ENCODE measurements at places on chromosomes 13 and 19. TPM values are rescaled to one million over a fixed set of nuclear protein-coding genes. Genes with fewer than 3 reads are reported as not detected.

- DNase-seq = peak; percentile 51
Observed at GRCh38 chr13:110575322-110576069, 14.0 kb upstream of the RAB20 start.

- DNase-seq = no peak
Observed at GRCh38 chr13:49649244-49649962, 21.1 kb downstream of the ARL11 start.

DNA sequence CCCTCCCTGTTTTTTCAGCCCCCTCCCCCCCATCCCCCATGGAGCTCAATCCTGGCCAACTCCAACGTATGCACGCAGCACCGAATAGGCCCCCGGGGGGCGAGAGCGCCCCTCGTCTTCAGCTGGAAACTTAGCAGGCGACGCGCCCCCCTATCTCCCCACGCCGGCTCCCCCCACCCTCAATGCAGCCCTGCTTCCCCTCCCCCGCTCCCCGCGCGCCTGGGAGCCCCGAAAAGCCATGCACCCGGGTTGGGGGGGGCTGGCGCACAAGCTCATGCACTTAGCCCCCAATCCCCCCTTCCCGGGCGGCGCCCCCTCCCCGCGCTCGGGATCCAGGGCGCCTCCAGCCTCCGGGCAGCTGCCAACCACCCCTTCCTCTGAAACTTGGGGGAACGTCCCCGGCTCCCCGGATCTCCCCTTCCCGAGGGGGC lies 508 bp downstream of the ZBTB7A start:
- no peak for DNase-seq

DNA sequence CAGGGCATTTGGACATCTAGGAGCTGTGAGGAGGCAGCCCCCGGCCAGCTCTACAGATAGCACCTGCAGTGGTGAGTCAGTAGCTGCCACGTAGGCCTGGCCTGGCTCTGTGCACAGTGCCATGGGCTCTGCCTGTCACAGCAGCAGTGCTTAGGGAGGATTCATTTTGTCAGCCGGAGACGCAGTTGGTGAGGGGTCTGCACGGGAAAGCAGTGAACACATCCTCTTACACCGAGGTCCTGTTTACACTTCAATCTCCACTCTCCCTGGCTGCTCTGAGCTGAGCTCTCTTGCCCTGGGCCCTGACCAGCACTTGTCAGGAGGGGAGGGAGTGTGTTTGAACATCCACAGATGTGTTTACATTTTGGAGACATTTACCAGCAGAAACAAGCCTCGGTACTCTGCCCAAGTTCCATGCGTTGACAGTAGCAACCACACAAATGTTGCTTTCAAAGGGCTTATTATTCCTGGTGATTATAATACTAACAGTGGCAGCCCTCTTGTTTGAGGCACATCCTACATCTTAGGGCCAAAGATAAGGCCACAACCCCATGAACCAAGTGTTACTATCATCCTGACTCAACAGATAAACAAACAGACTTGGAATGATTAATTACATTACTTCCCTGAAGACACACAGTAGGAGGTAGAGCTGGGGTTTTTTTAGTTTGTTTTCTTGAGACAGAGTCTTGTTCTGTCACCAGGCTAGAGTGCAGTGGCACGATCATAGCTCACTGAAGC lies 148.9 kb downstream of the USP12 start:
- DNase-seq = no peak

- no peak for DNase-seq
Observed at GRCh38 chr13:30826911-30827577, 79.0 kb upstream of the MEDAG start.

DNA sequence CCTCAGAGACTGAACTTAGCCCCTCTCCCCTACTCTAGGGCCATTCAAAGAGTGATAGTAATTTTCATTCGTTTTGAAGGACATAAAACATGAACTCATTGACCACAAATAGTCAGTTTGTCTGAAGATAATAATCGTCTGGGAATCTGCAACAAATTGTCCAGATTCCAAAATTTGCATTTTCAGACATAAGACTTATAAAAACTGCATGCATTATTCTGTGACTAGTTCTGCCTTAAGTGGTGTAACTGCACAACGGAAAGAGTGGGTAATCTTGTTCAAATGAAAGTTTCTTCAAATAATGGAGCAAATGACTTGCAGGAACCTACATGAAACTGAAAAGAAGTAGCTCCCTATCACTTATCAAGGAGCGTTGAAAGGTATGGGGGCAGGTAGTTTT lies 8.4 kb downstream of the CSNK1A1L start:
- DNase-seq = no peak

The NUMBL gene
- 17.7 TPM for total RNA-seq

The C19orf81 gene
- total RNA-seq = 5.2 TPM

The MYO16 gene
- total RNA-seq = 0.24 TPM

Measured in lower lobe of right lung (tissue), 2 donors.